Occipital lobe (tissue), 3 donors: ENCODE measurements at places on chromosomes 6 and 20.

- no peak for DNase-seq
Measured at GRCh38 chr6:118639054-118639964, 12.1 kb downstream of the CEP85L start.

- no peak for DNase-seq
Measured at GRCh38 chr6:20260360-20260759, 48.1 kb upstream of the MBOAT1 start.

- DNase-seq: no peak
Measured at GRCh38 chr6:87903323-87903722, 144.3 kb upstream of the SPACA1 start.

DNA sequence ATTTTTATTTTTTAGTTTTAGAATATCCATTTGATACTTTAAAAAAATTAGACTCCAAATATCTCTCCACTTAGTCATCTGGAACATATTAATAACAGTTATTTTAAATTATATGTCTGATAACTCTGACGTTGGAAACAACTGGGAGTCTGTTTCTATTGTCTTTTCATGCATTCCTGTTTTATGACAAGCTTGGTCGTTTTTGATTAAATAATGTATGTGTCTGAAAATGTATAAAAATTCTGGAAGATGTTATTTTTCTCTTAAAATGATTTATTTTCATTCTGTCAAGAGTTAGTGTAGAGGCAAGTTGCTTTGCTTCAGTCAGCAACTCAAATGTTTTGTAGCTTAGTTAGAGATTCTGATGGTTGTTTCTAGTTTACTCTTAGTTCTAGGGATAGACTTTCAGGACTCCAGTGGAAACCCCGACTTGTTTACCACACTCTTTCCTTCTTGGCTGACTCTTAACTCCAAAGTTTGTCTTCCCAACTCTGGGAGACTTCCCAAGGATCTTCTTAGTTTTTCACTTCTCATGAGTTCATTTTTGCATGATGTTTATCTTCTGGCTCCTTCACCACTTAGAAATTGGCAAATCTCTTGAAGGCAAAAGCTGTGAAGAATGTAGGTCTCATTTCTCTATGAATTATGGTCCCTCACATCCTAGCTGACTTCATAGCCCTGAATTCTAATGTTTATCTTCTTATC, 190.9 kb downstream of the LAMA2 start:
- DNase-seq: no peak
